Activated CD4-positive, CD25-positive, alpha-beta regulatory T cell treated with anti-CD3 and anti-CD28 coated beads, Interleukin-2, amount 50 U/mL, for 72 hours (primary cell): ENCODE measurements at places on chromosomes 4 and X.

- DNase-seq: no peak
Measured at GRCh38 chrX:31099536-31100090, 27.8 kb upstream of the FTHL17 start.

DNA sequence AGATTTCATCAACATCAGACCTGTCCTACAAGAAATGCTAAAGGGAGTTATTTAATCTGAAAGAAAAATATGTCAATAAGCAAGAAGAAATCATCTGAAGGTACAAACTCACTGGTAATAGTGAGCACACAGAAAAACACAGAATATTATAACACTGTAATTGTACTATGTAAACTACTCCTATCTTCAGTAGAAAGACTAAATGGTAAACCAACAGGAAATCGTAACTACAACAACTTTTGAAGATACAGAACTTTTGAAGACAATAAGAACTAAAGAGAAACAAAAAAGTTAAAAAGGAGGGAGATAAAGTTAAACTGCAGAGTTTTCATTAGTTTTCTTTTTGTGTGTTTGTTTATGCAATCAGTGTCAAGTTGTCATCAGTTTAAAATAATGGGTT is 12.4 kb downstream of the MED14 start:
- no peak for DNase-seq

DNA sequence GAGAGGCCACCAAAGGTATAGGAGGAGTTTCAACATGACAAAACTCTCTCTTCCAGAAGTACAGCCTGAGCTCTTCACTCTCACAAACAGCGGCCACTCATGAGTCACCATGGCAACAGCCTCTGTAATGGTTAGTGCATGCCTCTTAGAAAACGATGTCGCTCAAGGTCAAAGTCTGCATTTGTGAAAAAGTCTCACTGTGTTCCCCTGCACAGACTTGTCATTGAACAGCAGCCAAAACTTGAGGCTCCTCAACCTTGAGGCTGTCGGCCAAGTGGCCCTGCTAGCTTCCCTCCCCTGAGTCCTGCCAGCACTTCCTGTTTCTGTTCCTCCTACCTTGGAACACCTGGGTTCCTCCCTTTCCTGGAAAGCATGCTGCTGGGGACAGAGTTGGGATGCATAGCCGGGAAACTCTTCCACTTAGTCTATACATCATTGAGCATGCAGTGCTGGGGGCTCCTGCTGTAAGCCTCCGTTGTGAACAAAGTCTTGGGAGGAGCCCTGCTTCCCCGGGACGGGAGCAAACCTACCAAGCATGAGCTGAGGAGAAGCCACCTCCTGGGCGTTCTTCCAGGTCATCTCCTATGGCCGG is 66.6 kb downstream of the ING2 start:
- no peak for DNase-seq

DNA sequence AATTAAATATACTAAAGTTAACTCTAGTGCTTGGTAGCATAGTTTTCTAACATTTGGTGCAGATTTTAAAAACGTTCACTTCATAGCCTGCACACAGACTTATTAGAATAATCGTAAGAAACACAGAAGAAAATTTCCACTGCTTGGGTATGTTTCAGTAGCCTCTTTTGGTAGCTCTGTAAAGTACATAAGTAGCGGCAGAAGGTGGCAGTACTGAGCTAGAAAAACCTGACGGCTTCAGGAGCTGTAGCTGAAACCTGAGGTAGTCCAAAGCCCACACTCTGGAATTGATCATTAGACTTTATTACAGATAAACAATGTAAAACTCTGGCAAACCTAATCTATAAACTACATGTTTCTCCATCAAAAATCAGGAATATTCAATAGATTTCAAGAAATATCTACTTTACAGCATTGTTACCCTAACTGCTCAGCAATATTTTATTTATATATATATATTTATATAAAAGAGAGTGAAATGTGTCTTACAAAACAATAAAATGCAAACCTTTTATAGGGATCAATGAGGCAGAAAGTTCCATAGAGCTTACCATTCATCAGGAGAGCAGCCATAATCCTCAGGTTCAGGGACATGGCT is 88.2 kb downstream of the ATP8A1 start:
- peak; percentile 42 for DNase-seq

DNA sequence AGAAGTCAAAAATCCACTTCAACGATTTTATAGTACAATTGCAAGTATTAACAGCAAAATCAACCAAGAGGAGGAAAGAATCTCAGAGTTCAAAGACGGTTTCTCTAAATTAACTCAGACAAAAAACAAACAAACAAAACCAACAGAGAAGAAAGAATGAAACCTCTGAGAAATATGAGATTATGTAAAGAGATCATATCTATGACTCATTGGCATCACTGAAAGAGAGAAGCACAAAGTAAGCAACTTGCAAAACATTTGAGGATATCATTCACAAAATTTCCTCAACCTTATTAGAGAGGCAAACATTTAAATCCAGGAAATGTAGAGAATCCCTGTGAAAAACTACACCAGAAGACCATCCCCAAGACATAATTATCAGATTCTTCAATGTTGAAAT is 370.4 kb downstream of the INPP4B start:
- DNase-seq: no peak

GRCh38 chrX:12981880-12982279 is 7.0 kb downstream of the TMSB4X start:
- DNase-seq: no peak

DNA sequence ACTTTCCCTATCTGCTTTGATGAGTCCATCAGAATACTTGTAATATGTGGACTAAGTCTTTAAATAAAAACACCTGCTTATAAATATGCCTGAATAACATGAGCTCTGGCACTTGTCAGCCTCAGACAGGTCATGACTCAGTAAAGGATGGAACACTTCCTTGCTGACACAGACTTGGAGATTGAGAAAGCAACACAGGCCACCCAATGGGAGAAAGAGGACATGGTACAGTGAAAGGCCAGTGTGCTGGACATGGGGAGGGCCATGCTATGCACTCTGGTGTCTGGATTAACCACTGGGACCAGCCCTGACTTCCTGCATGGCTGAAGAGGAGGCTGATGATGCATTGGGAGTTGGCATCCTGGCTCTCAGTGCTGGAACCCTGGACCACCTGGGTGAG is 149.5 kb downstream of the DHRSX start:
- no peak for DNase-seq

DNA sequence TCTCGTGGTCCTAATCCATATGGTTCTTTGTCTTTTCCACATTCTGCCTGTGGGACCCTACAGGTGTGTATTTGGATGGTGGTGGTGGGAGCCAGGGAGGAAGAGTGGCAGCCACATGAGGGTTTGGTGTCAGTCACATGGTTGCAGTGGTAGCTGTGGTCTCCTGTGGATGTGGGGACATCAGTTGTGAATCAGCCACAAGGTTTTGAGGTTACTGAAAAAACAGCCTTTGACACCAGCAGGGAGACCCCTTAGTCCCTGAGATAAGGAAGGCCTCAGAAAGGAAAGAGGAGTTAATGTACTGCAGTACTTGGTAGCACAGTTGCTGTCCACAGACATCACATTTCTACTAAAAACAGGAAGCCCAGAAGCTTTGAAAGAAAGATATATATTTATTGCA is 15.8 kb upstream of the GAGE10 start:
- DNase-seq: no peak

DNA sequence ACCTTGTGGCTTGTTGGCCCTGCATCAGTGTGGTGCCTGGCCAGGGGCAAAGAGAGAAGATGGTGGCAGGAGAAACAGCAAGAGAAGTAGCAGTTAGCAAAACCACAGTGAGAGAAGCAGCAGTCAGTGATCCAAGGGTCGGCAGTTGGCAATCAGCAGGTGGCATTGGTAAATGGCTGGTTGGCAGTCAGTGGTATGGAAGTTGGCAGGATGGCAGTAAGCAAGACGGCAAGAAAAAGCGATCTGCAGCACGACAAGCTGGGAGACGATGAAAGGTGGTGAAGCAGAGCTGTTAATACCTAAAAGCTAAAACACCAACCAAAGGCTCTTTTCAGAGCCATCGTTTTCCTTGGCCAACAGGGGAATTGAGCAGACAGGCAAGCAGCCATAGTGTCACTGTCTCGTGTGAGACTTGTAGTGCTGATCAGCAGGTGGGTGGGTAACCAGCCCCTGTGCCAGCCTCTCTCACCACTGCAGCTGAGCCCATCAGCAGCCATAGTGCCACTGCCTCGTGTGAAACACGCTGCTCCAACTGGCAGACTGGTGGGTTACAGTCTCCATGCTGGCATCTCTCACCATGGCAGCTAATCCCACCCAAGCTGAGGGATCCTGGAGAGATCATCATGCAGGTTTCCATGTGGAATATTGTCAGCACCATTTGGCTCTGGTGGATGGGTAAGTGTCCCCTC is 2078.4 kb downstream of the PCDH7 start:
- no peak for DNase-seq

DNA sequence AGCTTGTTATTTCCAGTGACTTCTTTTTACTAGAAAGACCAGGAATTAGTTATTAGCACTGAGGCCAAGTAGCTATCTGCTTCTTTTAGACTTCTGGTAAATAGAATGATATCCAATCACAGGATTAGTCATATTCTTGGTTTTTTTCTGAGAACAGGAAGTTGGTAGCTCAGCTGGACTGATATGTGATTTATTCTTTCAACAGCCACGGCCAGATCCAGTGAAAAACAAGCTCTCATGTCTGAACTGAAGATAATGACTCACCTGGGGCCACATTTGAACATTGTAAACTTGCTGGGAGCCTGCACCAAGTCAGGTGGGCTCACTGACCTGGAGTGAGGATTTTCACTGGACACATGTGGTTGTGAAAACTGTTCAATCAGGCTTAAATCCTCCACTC is 48.6 kb downstream of the PDGFRA start:
- no peak for DNase-seq

GRCh38 chr4:4496592-4497372 is 45.1 kb downstream of the STX18 start:
- no peak for DNase-seq

DNA sequence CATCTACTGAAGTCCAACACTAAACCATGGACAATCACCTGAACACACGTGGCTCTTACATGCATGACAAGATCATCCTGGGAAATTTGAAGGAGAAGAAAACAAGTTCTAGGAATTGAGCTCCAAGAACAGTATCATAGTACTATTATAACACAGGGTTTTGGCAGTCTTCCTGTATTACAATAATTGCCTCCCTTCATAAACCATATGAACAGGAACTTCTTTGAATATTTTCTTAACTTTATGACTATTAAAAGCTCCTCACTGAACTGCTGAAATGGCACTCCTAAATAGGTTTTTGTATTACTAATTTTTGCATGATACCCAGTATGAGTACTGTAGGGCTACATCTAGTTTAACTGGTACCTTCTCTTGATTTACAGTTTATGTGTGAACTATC is 130.0 kb downstream of the ZAR1 start:
- DNase-seq: no peak

GRCh38 chr4:157226035-157226434 is 5.5 kb downstream of the GRIA2 start:
- DNase-seq: no peak

GRCh38 chr4:163540977-163541376 is 46.5 kb downstream of the TMA16 start:
- no peak for DNase-seq

DNA sequence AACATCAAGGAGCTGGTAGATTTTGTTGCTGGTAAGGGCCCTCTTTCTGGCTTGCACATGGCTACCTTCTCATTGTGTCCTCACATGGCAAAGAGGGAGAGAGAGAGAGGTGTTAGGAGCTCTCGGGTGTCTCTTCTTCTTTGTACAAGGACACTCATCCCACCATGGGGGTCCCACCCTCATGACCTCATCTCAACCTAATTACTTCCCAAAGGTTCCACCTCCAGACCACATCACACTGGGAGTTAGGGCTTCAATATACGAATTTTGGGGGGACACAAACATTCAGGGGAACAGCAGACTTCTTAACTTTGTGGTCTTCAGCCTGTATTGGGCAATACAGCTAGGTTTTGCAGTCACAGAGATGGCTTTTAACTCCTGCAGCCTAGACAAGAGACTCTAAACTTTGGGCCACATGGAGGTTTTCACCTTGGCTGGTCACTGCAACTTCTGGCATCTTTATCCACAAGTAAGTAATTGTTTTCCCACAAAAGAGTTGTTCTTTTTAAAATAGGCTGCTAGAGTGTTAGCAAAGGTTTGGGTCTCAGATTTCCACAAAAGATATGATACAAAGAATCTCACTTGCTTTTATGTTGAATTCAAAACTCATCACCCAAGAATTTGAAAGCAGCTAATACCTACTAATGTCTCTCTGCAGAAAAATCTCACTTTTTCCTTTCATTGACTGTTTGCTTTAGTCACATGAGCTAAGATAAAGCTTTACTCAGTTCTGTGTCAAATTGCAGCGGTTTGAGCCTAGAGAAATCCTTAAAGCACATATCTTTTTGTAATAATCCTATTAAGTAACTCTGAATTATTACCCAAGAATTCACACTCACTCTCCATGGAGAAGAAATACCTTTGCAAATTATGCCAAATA is 39.6 kb upstream of the BBS12 start:
- no peak for DNase-seq

GRCh38 chrX:131861088-131861787 is 161.9 kb upstream of the STK26 start:
- DNase-seq: no peak

GRCh38 chrX:129726307-129727111 is 12.3 kb upstream of the XPNPEP2 start:
- no peak for DNase-seq

- DNase-seq: no peak
Measured at GRCh38 chr4:57426779-57427395, 316.7 kb upstream of the IGFBP7 start.

- peak; percentile 64 for DNase-seq
Measured at GRCh38 chr4:153521999-153522801, 56.0 kb downstream of the TMEM131L start.

DNA sequence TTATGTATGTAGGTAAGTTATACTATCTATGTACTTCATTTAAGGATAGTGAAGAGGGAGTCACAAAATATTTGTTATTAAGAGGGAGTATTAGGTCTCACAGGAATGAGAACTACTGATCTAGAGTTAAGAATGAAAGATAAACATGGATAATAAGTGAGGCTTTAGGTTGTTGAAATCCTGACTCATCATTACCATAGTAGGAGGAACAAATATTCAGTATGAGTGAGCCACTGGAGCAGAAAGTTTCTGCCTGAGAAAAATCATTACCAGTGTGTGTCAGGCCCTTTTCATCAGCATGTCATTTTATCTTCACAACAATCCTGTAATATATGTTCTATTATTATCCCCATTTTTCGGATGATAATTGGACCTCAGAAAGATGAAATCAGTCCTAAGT is 27.2 kb upstream of the IGSF1 start:
- no peak for DNase-seq

DNA sequence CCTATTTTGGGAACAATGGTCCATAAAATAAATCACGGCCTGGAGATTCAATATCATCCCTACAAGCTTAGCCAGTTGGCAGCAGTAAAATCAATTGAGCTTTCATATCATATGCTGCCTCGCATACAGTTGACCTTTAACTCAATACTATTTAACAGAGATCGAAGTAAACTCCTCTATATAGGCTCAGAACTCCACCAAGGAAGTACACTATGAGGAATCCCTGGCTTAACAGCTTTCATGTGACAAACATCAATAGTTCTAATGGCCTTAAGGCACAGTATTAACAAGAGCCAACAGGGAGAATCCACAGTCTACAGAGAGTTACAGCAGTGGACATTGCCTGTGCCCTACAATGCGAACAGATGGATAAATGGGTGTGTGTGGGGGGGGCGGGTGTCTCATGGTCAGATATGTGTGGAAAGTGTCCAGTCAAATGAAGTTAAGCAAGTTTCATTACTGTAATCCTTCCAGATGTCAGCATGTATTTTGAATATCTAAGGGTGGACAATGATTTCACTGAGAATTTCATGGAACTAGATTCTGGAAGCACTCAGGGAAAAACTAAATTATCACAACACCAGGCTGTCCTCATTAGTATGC is 98.2 kb upstream of the FAM9B start:
- no peak for DNase-seq
